ENCODE measurements at places on chromosomes 16 and 17. TPM values are rescaled to one million over a fixed set of nuclear protein-coding genes. Genes with fewer than 3 reads are reported as not detected.

DNA sequence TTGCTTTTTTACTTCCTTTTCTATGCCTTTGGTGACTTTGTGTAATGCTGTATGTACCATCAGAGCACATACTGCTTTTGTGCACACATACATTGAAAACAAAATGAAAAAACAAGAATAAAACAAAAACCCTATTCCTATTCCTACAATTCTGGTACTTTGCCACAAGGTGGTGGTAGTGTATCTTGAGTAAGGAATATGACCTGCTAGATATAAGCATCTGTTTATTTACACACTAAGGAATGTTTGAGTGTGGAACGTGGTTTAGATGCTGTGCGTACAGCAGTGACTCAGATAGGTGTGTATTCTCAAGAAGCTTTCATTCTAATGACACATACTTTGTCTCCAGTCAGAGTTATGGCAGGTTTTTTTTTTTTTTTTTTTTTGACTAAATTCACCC is 606.2 kb downstream of the WWOX start:
- no peak for DNase-seq

- DNase-seq: peak; percentile 79
Observed at GRCh38 chr17:64005734-64006167, 7.6 kb downstream of the PRR29 start.

DNA sequence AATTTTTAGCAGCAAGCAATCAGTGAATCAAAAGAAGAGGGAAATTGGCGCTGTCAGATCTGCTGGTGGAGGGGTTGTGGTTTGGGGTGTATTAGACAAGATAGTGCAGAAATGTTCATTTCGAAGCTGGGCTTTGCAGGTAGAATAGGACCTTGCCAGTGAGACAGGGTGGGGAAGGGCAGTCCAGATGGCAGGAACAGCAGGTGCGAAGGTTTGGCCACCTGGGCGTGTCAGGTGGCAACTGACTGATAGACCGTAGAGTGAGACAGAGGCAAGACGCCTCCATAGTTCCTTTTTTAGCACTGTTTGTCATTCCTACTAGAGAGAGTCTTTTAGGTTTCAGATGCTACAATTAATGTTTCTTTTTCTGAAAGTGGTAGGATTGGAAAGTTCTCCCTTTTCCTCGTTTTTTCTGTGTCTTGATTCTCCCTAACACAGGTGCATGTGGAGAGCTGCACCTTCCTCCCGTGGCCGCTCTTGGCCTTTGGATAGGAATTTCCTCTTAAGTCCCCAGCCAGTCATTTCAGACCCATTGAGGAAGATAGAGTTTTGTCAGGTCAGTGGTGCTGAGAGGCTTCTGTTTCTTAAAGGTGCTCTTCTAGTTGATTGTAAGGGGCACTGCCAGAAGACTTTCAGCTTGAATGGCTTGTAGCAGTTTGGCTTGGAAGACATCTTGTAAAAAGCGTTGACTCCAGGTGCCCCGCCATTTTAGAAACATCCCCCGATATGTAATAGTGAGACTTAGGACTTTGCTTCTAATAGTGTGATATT is 315.6 kb downstream of the SNX29 start:
- no peak for DNase-seq

The CES3 gene
- 1.8 TPM for total RNA-seq

DNA sequence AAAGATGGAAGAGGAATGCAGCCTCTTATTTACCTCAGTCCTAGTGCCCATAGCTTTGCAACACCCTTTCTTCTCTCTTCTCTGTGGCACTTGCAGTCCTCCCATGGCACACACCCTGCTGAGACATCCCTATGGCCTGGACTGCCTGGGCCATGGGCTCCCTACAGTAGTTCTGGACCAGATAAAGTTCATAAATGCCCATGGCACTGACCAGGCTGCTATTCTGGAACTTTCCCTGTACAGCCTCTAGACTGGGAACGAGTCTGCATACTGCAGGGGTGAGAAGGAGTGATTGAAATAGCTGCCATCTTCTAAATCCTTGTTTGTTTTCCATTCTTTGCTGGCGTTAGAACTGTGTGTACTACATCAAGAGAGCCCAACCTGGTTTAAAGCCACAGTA is 24.5 kb upstream of the ADAM11 start:
- no peak for DNase-seq

DNA sequence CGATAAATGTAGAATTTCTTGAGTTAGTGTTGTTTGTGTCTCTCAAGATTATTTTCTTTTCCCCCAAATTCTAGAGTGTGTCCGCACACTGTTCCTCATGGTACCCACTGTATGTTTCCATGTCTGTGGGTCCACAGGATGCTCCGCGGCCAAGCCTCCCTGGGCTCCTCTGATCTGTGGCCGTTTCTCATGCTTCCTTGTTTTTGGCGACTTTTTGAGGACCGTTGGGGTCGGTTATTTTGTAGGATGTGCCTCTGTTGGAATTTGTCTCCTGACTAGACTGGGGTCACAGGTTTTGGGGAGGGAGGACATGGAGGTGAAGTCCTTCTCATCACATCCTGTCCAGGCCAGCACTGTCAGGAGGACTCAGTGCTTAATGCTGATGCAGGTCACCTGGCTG is 140.0 kb downstream of the LAT start:
- DNase-seq: no peak

DNA sequence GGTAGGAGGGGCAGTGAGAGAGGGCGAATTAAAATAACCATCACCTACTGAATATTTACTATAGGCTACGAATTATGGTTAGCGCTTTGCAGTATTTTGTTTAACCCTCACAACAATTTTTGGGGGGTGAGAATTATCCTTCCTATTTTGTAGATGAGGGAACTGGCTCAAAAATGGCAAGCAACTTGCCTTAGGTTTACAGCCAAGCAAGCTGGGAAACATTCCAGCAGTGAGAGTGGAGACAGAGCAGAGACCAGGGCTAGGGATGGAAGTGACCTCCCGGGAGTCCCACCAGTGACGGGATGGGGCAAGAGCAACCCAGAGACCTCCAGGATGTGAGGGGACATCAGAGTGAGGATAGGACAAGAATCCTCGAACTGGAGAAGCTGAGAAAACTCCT is 352 bp upstream of the VMO1 start:
- DNase-seq: no peak

- DNase-seq: peak; percentile 16
Observed at GRCh38 chr17:29956225-29956624, 14.8 kb downstream of the EFCAB5 start.

- DNase-seq: no peak
Observed at GRCh38 chr16:89152831-89153700, 18.5 kb upstream of the CDH15 start.

DNA sequence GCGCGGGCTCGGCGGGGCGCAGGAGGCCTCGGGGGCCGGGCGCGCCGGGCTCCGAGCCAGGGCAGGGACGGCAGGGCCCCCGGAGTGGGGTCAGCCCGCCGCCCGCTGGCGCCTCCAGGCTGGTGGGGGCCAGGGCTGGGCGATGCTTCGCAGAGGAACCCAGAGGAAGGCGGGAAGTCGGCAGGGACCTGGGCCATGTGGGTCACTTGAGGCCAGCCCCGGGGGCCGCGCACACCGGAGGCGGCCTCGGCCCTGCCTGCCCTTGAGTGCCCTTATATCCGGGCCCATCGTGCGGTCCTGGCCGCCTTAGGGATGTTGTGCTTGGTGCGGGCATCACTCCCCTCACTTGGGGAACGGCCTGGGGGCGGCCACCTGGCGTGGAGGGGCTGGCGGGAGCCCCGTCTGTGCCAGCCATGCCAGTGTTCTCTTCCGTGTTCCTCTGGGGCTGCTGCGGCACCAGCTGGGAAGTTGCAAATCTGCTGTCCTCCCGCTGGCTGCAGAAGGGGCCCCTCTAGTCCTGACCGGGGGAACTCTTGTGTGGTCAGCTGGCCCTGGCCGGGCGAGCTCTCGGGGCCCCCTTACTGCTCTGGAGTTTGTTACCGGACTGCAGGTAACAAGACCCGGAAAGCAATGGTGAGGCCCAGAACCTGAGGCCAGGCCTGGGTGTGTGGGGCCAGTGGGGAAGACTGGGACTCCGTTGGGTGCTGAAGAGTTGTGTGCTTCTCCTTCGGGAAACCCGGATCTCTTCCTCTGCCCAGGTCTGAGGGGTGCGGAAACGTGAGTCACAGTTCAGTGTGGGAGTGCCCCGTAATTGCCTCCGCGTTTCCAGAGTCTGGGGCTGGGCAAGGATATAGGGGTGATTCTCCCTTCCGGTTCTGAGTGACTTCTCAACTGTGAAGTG is 849 bp downstream of the CAPN15 start:
- no peak for DNase-seq

DNA sequence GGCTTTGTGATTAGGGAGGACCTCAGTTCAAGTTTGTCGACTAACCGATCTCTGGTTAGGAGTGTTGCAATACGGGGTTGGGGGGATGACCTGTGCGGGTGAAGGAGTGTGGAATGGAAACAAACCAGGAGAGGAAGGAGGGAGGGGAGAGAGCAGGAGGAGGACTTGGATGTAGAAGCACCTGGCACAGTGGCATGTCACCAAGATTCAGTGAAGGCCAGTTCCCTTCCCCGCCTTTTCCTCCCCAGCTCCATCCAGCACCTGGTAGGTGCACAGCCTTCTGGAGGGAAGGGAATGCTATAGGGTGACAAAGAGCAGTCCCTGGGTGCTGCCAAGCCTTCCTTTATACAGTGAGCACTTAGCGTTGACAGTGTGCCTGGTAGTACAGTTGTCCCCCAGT is 107.4 kb upstream of the CRHR1 start:
- no peak for DNase-seq

DNA sequence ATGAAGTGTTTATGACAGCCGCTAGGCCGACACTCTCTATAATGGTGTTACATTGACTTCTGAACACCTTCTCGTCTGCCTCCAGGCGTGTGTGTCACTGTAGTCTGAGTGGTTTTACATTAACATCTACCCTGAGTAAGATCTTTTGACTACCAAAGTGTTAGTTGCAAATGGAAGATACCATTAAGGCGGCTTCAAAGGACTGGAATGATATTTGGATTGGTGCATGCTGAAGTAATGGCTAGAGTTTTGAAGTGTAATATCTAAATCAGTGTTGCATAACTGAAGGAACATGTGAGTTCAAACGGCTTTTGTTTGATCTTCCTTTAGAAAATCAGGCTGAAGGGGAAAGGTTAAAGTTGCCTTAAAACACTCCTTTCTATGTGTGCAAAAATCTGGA is 52.2 kb downstream of the BCAS3 start:
- DNase-seq: no peak

The ITGA2B gene
- total RNA-seq: 3.8 TPM

DNA sequence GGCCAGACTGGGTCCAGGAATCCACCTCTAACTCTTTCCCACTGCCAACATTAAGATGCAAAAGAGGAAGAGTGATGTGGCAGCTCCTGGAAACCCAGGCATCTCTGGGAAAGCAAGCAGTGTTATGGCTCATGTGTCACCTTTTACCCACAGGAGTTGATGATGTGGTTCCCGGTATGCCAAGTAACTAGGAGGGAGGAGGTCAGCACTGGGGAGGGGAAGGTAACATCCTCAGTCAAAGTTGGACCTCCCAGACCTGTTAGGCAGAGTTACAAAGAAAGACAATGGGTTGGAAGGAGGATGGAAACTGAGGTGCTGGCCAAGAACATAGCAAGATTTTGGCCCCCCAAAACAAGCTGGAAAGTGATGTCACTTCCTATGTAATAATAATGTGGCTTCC is 11.4 kb downstream of the KRABD2 start:
- no peak for DNase-seq

- no peak for DNase-seq
Observed at GRCh38 chr16:83917152-83918120, 18.5 kb downstream of the MLYCD start.
